PC-9 (cell line): ENCODE measurements at places on chromosomes 7 and 10. TPM values are rescaled to one million over a fixed set of nuclear protein-coding genes. Genes with fewer than 3 reads are reported as not detected.

METTL27 gene
- 23.2 and 34.7 TPM in 2 replicates for total RNA-seq

SPDYE6 gene
- total RNA-seq: not detected in 2 replicates

GLCCI1 gene
- 34.3 and 42.1 TPM in 2 replicates for total RNA-seq

DNA sequence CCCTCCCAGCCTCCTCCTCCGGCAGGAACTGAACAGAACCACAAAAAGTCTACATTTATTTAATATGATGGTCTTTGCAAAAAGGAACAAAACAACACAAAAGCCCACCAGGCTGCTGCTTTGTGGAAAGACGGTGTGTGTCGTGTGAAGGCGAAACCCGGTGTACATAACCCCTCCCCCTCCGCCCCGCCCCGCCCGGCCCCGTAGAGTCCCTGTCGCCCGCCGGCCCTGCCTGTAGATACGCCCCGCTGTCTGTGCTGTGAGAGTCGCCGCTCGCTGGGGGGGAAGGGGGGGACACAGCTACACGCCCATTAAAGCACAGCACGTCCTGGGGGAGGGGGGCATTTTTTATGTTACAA, 83.3 kb downstream of the PAX2 start:
- no peak overlapping the region for H3K4me3 ChIP-seq
- no peaks in the 10 kb centered on the region for H3K4me1 ChIP-seq
- H3K36me3 ChIP-seq: no peaks in the 10 kb centered on the region

DNA sequence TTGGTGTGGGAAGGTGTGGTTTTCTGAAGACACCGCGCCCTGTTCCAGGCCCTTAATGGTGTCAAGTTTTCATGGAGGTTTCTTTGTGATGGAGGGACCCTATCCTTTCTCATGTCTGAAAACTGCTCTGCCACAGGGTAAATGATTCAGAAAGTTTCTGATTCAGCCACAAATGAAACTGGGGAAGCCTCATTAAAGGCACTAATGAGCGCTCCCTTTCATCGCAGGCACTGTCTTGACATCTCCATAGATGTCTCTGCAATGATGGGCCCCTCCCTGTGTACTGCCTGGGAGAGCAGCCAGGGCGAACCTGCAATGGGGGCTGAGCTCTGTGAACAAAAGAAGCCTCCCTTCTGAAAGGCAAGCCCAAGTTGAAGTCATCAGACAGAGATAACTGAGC, 355.3 kb downstream of the PRPF18 start:
- no peak overlapping the region for H3K4me3 ChIP-seq
- no peak for DNase-seq
- no peak overlapping the region for H3K27ac ChIP-seq
- H3K27me3 ChIP-seq: no peaks in the 10 kb centered on the region
- H3K36me3 ChIP-seq: no peaks in the 10 kb centered on the region
- peaks cover 19% of the 10 kb centered on the region for H3K4me1 ChIP-seq

- no peak overlapping the region for H3K27ac ChIP-seq
These were observed 301.8 kb downstream of the DNAJB6 start for GRCh38 chr7:157638563-157638962.

GRCh38 chr10:130079614-130080460, 30.8 kb downstream of the C10orf143 start:
- no peaks in the 10 kb centered on the region for H3K4me1 ChIP-seq
- H3K27ac ChIP-seq: no peak overlapping the region
- DNase-seq: no peak
- no peaks in the 10 kb centered on the region for H3K36me3 ChIP-seq
- no peak overlapping the region for H3K4me3 ChIP-seq

DNA sequence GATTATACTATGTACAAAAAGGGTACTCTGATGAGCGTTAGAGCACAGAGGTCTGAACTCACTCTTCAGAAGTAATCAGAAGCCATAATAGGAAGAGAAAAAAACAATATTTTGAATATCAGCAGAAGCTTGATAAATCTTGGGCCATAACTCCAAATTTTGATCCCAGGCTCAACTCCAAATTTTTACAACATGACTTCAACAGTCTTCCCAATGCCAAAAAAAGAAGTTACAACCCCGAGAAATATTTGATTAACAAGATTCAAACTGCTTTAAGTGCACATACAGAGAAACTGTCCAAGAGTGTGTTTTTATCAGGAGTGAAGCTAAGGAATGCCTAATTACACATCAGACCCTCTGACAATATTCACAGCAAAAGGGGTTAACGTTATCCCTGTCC, 7.5 kb downstream of the MPP7 start:
- DNase-seq: no peak
- no peaks in the 10 kb centered on the region for H3K36me3 ChIP-seq
- H3K27ac ChIP-seq: no peak overlapping the region
- peaks cover 40% of the 10 kb centered on the region for H3K27me3 ChIP-seq

DNA sequence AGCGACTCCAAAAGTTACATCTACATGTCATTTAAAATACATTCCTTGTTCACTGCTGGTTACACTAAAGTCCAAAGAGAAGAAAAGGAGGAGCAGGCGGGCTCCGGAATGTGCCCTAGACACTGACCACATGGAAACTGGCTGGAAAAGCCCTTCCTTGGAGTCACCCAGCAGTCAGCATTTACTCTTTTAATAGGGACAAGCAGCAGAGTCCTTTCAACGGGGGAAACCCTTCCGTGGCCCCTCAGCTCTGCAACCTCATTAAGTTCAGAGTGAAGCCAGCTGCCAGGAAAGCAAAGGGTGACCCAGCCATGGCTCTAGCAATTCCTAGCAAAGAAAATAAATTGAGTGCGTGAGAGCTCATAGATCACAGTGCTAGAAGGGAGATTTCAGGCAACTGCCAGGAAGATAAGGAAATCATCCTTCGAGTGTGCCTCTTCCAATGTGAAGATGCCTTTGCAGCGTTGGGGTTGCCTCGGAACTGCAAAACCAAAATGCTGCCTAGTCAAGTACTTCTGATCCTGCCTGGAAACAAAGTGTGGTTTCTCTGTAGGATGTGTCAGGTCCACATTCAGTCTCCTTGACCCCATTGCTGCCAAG, 101.6 kb downstream of the SORBS1 start:
- no peak for DNase-seq
- H3K4me3 ChIP-seq: no peak overlapping the region
- H3K4me1 ChIP-seq: no peaks in the 10 kb centered on the region
- H3K36me3 ChIP-seq: no peaks in the 10 kb centered on the region

GRCh38 chr7:158689488-158689887, 15.1 kb downstream of the NCAPG2 start:
- H3K4me1 ChIP-seq: no peaks in the 10 kb centered on the region
- no peak overlapping the region for H3K4me3 ChIP-seq
- DNase-seq: no peak

DNA sequence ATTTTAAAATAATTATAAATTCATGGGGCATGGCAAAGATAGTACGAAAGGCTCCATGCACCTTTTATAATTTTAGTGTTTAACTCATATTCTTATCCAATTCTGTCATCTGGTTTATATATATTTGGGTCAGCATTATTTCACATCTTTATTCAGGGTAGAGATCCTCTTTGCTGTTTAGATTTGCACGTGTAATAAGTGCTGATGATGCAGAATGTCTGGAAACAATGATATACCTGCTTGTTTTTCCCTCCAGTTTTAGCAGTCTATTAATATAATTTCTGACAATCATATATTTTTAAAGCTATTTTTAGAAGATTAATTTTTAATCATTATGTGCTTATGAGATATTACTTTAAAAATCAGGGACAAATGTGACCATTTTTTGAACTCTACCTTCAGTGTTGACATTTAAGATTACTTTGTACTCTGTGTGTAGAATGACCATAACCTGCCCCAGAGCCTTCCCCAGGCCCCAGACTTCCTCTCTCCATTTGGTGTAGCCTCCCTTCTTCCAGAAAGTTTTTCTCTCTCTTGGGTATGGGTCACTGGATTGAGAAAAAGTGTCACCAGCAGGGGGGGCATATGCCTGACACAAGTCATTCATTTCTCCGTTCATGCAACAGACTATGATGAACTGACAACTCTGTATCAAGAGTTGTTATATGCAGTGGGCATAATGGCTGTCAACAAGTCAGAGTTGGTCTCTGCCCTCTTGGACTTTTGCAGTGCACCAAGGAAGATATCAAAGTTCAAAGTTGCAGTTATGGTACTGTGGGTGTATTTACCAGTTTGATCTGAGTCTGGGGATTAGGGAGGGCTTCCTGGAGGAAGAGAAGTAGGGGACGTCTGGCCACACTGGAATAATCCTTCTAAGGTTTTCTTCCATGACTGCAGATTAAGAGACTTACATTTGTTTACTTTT, 192.6 kb upstream of the CCDC6 start:
- H3K4me3 ChIP-seq: no peak overlapping the region
- H3K27ac ChIP-seq: no peak overlapping the region
- H3K4me1 ChIP-seq: no peaks in the 10 kb centered on the region; the same call in 1 of the 2 replicates
- DNase-seq: no peak

DNA sequence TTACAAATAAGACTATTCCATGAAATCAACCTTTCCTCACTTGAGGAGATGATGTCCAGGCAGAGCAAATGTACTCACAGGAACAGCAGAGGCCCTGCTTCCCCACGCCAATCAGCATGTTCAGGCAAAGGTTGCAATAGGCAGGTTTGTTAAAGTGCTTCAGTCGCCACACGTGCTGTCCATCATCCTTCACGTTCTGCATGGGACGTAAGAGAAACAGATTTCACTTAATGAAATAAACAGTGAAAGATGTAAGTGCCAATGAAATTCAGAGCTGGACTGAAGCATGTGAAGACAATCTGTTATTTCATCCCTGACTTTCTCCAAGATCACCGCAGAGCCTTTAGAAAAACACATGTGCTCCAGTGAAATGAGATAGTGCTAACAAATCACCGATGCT, 217.4 kb downstream of the DGKB start:
- no peaks in the 10 kb centered on the region for H3K4me1 ChIP-seq
- H3K4me3 ChIP-seq: no peak overlapping the region
- DNase-seq: no peak
- H3K27me3 ChIP-seq: no peaks in the 10 kb centered on the region

DNA sequence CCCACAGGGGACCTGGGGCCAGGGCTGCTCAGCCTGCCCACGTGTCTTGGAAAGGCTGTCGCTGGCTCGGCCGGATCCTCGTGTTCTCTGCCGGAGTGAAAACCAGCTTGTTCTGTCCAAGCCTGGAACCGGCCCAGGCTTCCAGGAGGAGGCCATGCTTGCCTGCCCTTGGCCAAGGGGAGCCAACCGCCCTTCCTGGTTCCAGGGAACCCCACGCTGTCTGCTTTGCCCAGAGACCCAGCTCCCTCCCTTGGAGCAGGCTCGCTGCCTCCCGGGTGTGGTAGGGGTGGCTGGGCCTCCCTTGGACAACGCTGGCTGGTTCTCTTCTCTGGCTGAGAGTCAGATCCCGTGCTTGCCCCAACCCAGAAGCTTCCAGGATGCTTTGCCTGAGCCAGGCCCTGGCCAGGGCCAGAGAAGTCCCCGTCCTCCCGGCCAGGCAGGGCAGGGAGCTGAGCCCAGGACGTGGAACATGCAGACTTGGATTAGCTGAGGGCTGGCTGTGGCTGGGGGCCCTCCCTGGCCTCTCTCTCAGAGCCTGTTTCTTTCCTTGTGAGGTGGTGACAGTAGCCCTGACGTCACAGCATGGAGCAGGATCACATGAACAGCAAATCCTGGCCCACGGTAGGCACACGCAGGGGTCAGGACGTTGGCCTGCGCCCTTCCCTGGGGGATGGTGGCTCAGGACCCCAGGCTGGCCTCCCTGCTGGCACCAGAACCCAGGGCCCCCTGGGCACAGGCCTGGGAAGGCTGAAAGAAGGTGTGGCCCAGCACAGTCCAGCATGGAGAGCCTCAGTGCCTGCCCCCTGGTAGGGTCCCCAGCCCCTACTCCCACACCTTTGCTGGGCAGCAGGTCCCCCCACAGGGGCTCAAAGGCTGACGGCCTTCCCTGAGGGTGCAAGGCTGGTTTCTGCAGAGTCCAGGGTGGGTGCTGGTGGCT, 67.5 kb downstream of the PWWP2B start:
- no peaks in the 10 kb centered on the region for H3K36me3 ChIP-seq
- no peak overlapping the region for H3K4me3 ChIP-seq
- H3K27ac ChIP-seq: no peak overlapping the region
- no peaks in the 10 kb centered on the region for H3K27me3 ChIP-seq

DNA sequence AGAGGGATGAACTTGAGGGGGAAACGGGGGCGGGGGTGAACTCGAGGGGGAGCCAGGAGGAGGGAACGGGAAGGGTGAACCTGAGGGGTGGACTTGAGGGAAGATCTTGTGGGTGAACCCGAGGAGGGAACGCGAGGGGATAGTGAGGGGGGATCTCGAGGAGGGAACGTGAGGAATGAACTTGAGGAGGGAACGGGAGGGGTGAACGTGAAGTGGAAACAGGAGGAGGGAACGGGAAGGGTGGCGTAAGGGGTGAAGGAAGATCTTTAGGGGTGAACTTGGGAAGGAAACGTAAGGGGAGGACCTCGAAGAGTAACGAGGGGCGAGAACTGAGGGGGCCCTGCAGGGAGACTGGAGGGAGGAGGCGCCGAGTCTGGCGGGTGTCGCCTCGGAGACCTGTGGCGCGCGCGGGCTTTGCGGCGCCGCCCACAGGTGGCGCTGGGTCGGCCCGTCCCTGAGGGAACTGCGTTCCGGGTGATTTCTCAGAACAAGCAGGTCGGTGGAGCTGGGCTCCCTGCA, 651 bp downstream of the MYO3A start:
- H3K36me3 ChIP-seq: no peaks in the 10 kb centered on the region
- H3K27ac ChIP-seq: no peak overlapping the region
- no peak overlapping the region for H3K4me3 ChIP-seq
- peaks cover 14% of the 10 kb centered on the region; the same call in 1 of the 2 replicates for H3K27me3 ChIP-seq
- no peaks in the 10 kb centered on the region for H3K4me1 ChIP-seq

DNA sequence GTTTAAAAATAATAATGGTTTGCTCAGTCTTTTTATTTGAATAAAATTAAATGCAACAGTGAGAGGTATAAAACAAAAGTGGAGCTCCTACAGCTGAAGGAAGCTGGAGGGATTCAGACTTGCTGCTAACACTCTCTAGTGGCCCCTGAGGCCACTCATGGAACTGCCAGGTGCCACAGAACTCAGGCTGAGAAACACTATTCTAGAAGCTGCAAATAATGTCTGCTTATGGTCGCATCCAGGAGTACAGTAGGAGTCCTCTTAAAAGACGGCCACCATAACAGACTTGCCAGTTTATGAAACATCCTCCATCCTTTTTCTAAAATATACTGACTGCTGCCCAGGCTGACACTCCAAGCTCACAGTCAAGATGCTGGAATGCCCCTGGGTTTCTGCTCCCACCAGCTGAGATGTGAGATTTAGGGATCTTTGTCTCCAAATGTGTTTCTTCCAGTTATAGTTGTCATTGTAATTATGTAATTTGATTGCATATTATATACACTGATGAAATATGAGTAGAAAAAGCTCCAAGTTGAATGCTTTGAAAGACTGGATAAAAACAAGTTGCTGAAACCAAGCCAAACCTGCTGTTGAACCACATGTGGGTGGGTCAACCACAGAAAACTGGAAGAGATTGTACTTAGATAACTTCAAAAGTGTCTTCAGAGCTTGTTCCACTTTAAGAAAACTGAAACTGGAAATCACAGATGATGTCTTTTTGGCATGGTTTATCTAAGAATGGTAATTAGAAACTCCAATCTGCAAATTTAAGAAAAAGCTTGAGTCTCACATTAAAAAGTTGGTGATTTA, 213.7 kb upstream of the AOAH start:
- no peaks in the 10 kb centered on the region for H3K4me1 ChIP-seq
- DNase-seq: no peak
- H3K4me3 ChIP-seq: no peak overlapping the region
- no peaks in the 10 kb centered on the region for H3K36me3 ChIP-seq
- H3K27me3 ChIP-seq: peaks cover 12% of the 10 kb centered on the region

- no peaks in the 10 kb centered on the region for H3K36me3 ChIP-seq
- H3K4me1 ChIP-seq: no peaks in the 10 kb centered on the region
- no peaks in the 10 kb centered on the region for H3K27me3 ChIP-seq
- H3K27ac ChIP-seq: no peak overlapping the region
- DNase-seq: no peak
- H3K4me3 ChIP-seq: no peak overlapping the region
These were observed 33.1 kb downstream of the CACNA2D1 start for GRCh38 chr7:82410461-82410860.
